Adrenal gland (tissue), 19 donors: ENCODE measurements at places on chromosomes 12 and 14. TPM values are rescaled to one million over a fixed set of nuclear protein-coding genes. Genes with fewer than 3 reads are reported as not detected.

GRCh38 chr12:106134294-106134949, 4.3 kb downstream of the NUAK1 start:
- no peak for DNase-seq
- H3K27me3 ChIP-seq, result no peaks in the 10 kb centered on the region
- H3K27ac ChIP-seq, result no peak overlapping the region
- peaks cover 9% of the 10 kb centered on the region for H3K4me1 ChIP-seq

- no peaks in the 10 kb centered on the region for H3K36me3 ChIP-seq
- H3K27me3 ChIP-seq, result no peaks in the 10 kb centered on the region
- H3K27ac ChIP-seq, result no peak overlapping the region
- no peak for DNase-seq
- H3K4me3 ChIP-seq, result no peak overlapping the region
These were observed 260.5 kb downstream of the RAD51B start for GRCh38 chr14:68079941-68080697.

- no peak overlapping the region for H3K4me3 ChIP-seq
- peak overlapping the region; percentile 18 for H3K27ac ChIP-seq
- H3K36me3 ChIP-seq, result no peaks in the 10 kb centered on the region
- H3K27me3 ChIP-seq, result no peaks in the 10 kb centered on the region
- DNase-seq, result no peak
These were observed 34.3 kb downstream of the ERG28 start for GRCh38 chr14:75626396-75626795.

The LHX5 gene
- total RNA-seq, result not detected

GRCh38 chr12:79191391-79191790, 326.8 kb downstream of the SYT1 start:
- H3K27ac ChIP-seq, result no peak overlapping the region
- H3K4me1 ChIP-seq, result no peaks in the 10 kb centered on the region
- H3K4me3 ChIP-seq, result no peak overlapping the region
- DNase-seq, result no peak

The TAS2R31 gene
- total RNA-seq, result 4.6 TPM

- no peak for DNase-seq
- no peaks in the 10 kb centered on the region for H3K27me3 ChIP-seq
- H3K4me1 ChIP-seq, result no peaks in the 10 kb centered on the region
- H3K27ac ChIP-seq, result no peak overlapping the region
These were observed 580 bp downstream of the KRT75 start for GRCh38 chr12:52433501-52434080.

- H3K4me1 ChIP-seq, result no peaks in the 10 kb centered on the region
- H3K36me3 ChIP-seq, result no peaks in the 10 kb centered on the region
- no peak for DNase-seq
- H3K4me3 ChIP-seq, result no peak overlapping the region
- H3K27me3 ChIP-seq, result no peaks in the 10 kb centered on the region
These were observed 39.9 kb downstream of the MYO1H start for GRCh38 chr12:109387425-109388166.

DNA sequence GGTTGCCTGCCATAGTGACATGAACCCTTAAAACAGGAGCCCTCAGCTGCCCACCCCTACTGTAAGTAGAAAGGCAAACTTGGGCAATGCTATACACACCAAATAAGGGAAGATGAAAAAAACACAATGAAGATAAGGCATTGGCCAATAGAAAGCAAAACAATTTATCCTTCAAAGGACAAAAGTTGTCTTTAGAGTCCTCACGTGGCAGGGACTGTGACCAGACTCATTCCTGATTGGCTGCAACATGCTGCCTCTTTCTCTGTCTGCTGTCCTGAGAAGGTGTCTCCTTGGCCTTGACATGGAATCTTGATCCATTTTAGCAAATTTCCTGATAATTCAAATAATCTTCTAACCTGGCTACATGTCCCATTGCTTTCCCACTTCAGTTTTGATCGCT, 131.9 kb downstream of the GPR135 start:
- H3K4me1 ChIP-seq, result peaks cover 30% of the 10 kb centered on the region
- no peak overlapping the region for H3K4me3 ChIP-seq
- H3K36me3 ChIP-seq, result no peaks in the 10 kb centered on the region
- H3K27me3 ChIP-seq, result no peaks in the 10 kb centered on the region
- DNase-seq, result no peak

DNA sequence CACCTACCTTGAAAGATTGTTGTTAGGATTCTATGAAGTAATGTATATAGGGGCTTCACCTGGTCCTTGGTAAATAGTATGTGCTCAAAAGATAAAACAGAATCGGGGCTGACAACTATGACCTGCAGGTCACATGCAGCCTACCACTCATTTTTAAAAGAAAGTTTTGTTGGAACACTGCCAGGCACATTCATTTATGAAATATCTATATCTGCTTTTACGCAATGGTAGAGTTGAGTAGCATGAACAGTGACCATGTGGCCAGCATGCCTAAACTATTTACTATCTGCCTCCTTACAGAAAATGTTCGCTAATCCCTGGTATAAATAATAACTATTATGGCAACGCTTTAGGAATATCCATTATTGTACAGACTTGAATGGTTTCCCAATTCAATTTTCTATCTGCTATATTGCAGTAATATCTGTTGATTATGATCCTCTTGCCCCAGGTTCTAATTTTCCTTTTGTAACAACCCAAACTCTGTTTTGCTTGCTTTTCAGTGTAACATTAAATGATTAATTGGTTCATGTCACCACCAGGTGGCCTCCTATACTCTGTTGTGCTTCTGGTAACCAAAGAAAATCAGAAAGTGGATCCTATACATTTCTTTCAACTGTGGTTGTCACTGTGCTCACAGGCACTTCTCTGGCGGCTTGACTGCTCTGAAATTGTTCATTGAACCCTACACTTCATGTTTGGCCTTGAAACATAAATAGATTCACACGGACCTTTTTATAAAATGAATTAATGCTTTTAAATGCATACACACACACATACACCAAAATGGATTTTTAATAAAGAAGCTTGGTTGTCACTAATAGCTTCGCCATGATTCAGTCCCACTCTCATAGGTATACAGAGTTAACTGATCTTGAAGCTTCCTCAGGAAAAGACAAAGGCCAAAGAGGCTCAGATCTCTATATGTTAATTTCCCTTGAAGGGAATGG, 227.7 kb upstream of the NPAS3 start:
- no peaks in the 10 kb centered on the region for H3K27me3 ChIP-seq
- no peaks in the 10 kb centered on the region for H3K4me1 ChIP-seq
- H3K4me3 ChIP-seq, result no peak overlapping the region
- H3K36me3 ChIP-seq, result no peaks in the 10 kb centered on the region
- no peak overlapping the region for H3K27ac ChIP-seq

- H3K4me1 ChIP-seq, result peaks cover 23% of the 10 kb centered on the region
- no peak for DNase-seq
- H3K36me3 ChIP-seq, result no peaks in the 10 kb centered on the region
- no peaks in the 10 kb centered on the region for H3K27me3 ChIP-seq
- no peak overlapping the region for H3K27ac ChIP-seq
These were observed 45.4 kb downstream of the AEBP2 start for GRCh38 chr12:19484738-19485137.

The KRT76 gene
- total RNA-seq, result not detected

DNA sequence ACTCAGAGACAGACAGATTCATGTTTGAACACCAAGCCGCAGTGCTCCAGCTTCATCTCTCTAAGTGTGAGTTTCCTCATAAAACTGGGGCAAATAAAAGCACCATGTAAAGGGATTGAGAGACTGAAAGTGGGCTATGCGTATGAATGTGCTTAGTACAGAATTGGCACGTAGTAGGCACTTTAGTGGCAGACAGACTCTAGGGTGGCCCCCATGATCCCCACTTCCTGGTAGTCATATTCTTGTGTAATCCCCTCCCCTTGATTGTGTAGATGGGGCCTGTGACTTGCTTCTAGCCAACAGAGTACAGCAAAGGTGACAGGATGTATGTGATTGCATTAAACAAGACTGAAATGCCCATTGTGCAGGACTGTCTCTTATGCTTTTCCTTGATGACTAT, 43.0 kb downstream of the DAO start:
- no peak overlapping the region for H3K27ac ChIP-seq
- no peak overlapping the region for H3K4me3 ChIP-seq
- H3K36me3 ChIP-seq, result no peaks in the 10 kb centered on the region
- no peaks in the 10 kb centered on the region for H3K27me3 ChIP-seq

The DENND5B gene
- total RNA-seq, result 30.2 TPM

The NANOG gene
- total RNA-seq, result 0.87 TPM

DNA sequence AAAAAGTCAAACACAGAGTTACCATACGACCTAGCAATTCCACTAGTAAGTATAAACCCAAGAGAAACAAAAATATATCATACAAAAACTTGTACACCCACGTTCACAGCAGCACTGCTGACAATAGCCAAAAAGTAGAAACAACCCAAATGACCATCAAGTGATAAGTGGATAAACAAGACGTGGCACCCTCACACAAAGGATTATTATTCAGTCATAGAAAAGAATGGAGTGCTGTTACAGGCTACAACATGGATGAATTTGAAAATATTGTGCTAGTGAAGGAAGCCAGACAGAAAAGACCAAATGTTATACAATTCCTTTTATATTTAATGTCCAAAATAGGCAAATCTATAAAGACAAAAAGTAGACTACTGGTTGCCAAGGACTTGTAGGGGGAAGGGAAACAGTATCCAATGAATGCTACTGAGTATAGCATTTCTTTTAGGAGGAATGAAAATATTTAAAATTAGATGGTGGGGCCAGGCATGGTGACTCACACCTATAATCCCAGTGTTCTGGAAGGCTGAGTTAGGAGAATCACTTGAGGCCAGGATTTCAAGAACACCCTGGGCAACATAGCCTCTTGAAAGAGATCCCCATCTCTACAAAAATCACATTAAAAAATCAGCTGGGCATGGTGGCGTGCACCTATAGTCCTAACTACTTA, 41.9 kb downstream of the SPTLC2 start:
- no peak overlapping the region for H3K4me3 ChIP-seq
- H3K4me1 ChIP-seq, result no peaks in the 10 kb centered on the region
- no peak overlapping the region for H3K27ac ChIP-seq
- no peaks in the 10 kb centered on the region for H3K27me3 ChIP-seq
- H3K36me3 ChIP-seq, result no peaks in the 10 kb centered on the region
- DNase-seq, result no peak

The ENDOU gene
- 1.1 TPM for total RNA-seq

- no peak overlapping the region for H3K27ac ChIP-seq
- no peak for DNase-seq
- no peak overlapping the region for H3K4me3 ChIP-seq
- no peaks in the 10 kb centered on the region for H3K27me3 ChIP-seq
- H3K36me3 ChIP-seq, result no peaks in the 10 kb centered on the region
These were observed 1.1 kb downstream of the SYNJ2BP start for GRCh38 chr14:70415788-70416187.

The ZBTB42 gene
- total RNA-seq, result 9.8 TPM

GRCh38 chr12:51951843-51952722, 584 bp downstream of the ACVR1B start:
- no peaks in the 10 kb centered on the region for H3K27me3 ChIP-seq
- peaks cover 17% of the 10 kb centered on the region for H3K4me1 ChIP-seq
- no peak for DNase-seq
